ENCODE measurements at places on chromosomes 4 and X.

GRCh38 chr4:185227713-185228278, 18.4 kb downstream of the SNX25 start:
- no peak for DNase-seq
- no peak overlapping the region for H3K4me3 ChIP-seq
- H3K4me1 ChIP-seq: no peaks in the 10 kb centered on the region
- no peak overlapping the region for H3K27ac ChIP-seq
- no peaks in the 10 kb centered on the region for H3K36me3 ChIP-seq

DNA sequence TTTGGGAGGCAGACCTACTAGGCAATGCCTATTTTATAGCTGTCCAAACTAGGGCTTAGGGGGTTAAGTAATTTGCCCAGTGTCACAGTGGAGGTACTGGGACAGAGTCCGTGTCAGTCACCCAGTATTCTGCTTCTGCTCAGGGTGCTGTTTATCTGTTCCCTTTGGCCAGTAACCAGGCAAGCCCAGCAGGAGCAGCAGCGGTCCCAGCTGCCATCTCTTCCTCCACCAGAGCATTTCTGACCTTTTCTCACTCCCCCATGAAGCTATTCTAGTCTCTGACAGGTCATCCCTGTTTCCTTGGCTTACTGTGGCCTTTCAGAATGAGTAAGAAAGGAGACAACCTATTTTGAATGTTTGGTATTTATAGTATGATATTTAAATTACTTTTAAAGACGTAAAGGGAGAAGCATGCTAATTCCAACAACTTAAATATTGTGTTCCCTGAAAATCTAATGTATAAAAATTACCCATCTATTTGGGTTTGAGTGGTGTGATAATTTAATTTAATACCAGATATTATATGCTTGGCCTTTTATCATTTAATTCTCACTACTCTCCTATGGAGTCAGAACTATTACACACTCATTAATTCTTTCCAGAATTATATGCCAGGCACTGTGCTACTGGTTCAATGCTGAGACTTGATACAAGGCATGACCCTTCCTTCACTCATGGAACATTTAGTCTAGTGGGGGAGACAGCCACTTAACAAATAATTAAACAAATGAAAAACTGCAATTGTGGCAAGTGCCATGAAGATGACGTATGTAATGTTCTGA, 60.6 kb downstream of the RPS6KA3 start:
- no peak for DNase-seq
- no peak overlapping the region for H3K4me3 ChIP-seq
- H3K4me1 ChIP-seq: peaks cover 7% of the 10 kb centered on the region
- no peak overlapping the region for H3K27ac ChIP-seq
- H3K27me3 ChIP-seq: no peaks in the 10 kb centered on the region

- H3K4me1 ChIP-seq: no peaks in the 10 kb centered on the region
- H3K27ac ChIP-seq: no peak overlapping the region
- H3K4me3 ChIP-seq: no peak overlapping the region
- DNase-seq: no peak
These were observed 79.5 kb downstream of the MAGEB5 start for GRCh38 chrX:26295425-26295824.

DNA sequence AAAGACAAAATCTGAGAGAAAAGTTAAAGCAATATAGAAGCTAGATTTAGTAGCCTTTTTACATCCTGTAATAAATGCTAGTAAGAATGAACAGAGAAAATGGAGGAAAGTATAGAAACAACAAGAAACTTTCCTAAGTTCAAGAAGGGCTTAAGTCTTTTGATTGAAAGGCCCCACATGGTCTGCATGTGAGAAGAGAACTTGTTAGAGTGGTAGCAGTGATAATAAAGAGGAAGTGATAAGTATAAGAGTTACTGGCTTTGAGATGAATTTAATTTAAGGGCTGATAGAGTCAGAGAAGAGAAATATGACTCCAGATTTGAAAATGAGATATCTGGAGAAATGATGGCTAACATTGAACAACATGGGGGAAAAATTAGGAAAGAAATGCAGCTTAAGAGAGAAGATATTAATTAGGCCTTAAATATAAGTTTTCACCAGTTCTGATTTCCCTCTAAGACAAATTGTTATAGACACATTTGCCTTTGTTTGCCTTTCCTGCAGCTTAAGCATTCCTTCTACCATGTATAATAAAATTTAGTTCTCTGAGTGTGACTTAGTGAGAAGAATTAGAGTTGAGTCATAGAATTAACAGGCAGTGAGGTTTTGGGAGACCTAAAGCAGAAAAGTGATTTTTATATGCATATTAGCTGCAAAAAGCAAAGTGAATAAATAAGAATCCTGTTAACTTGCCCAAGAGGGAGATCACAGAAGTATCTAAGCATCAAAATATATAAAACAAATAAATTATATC, 18.4 kb downstream of the ZFX start:
- no peak overlapping the region for H3K27ac ChIP-seq
- H3K36me3 ChIP-seq: peaks cover 2% of the 10 kb centered on the region
- no peak overlapping the region for H3K4me3 ChIP-seq
- H3K27me3 ChIP-seq: no peaks in the 10 kb centered on the region

- H3K27me3 ChIP-seq: no peaks in the 10 kb centered on the region
- peaks cover 9% of the 10 kb centered on the region for H3K36me3 ChIP-seq
- peaks cover 82% of the 10 kb centered on the region for H3K4me1 ChIP-seq
- peak overlapping the region; percentile 96 for H3K27ac ChIP-seq
These were observed 18.5 kb downstream of the OTUD5 start for GRCh38 chrX:48938721-48939425.

DNA sequence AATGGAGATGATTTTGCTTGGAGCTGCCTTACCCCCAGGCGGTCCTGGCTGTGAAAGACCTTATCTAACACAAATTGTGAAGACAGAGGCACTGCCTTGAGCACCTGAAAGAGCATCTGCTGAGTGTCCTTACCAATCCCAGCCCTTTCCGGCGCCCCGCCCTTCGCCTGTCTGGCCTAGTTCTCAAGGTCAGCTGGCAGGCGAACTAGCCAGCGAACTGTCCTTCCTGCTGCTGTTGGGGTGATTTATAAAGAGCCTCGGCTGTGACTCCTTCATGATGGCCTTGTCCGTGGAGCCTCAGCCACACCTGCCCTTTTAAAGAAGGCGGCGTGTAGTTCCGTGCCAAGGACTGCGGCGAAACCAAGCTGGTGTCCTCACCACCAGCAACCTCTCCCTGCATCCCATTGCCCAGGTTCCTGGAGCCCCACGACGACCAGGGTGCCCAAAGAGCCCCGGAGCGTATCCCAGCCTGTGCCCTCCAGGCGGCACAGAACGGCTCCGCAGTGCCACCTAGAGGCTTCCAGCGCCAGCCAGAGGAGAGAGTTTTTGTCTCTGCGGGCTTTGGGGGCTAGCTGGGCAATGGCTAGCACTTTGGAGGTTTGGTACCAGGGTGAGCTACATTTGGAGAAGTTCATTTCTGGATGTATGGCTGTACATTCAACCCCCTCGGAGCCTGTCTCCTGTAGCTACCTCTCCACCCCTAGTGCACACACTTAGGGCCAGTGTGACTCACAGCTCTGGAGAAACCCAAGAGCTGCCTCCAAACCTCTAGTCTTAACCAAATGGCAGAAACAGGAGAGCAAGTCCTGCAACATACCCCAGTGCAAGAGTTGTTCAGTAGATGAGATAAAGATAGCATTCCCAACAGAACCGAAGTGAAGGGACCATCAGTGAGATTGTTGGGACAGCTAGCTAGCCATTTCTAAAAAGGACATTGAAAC, 36.8 kb upstream of the VMA21 start:
- H3K27ac ChIP-seq: no peak overlapping the region
- no peaks in the 10 kb centered on the region for H3K36me3 ChIP-seq
- peaks cover 4% of the 10 kb centered on the region for H3K4me1 ChIP-seq
- H3K4me3 ChIP-seq: no peak overlapping the region
- no peak for DNase-seq

Measured in effector memory CD4-positive, alpha-beta T cell (primary cell).